ENCODE measurements at places on chromosomes 2 and 18.

DNA sequence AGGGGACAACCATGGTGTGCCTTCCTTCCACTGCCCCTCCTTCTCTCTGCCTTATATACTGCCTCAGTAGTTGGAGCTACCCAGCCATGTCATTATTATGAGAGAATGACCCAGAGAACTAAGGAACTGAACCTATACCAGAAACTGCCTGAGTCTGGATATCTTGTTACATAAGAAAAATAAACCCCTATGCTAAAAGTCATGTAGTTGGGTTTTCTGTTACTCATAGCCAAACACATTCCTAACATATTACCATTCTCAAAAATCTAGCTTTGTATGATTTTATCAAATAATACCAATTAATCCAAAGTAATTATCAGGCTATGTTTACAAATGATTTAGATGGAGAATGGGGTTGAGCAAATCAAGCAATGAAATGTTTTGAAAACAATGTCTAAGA, 15.0 kb upstream of the KLF7 start:
- DNase-seq = no peak

DNA sequence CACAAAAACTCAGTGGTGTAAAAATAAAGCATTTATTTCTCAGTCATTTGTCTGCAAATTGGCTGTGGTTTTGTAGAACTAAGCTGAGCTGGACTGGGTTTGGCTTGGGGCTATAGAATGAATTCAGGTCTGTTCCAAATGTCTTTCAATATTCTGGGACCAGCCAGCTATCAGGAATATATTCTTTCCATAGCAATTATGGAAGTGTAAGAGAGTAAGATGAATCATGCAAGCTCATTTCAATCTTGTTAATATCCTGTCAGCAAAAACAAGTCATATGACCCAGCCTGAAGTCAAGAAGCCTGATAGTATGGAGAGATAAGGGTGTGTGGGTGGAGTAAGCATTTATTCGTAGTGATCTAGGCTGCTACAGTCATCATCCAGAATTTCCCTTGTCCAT, 481.0 kb upstream of the CDH2 start:
- DNase-seq = no peak

GRCh38 chr2:24304098-24304497, 56.2 kb downstream of the ITSN2 start:
- no peak for DNase-seq

- no peak for DNase-seq
Observed at GRCh38 chr18:74963820-74964446, 245.0 kb downstream of the PTGR3 start.

- no peak for DNase-seq
Observed at GRCh38 chr2:191087311-191087710, 63.5 kb downstream of the STAT4 start.

DNA sequence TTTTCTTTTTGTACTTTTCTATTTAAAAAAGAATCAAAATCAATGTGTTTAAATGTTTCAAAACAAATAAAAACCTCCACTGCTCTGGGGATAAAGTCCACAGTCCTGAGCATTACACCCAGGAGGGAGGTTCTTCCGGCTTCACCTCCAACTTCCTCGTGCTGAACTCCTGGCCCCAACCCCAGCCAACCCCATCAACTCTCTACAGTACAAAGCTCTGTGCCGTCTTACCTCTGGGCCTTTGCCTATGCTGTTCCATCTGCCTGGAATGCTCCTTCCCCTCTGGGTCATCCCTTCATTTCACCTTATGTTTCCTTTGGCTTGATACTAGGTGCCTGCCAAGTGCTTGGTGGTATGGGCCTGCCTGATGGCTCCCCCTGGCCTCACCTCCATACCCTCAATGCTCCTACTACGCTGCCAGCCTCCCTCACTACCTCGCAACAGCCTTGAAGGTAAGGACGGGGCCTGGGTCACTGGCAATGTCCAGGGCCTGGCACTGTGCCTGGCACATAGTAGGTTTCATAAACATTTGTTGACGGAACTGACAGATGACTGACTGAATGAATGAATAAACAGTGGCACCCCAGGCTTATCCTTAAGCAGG, 28.8 kb downstream of the SDC1 start:
- no peak for DNase-seq

DNA sequence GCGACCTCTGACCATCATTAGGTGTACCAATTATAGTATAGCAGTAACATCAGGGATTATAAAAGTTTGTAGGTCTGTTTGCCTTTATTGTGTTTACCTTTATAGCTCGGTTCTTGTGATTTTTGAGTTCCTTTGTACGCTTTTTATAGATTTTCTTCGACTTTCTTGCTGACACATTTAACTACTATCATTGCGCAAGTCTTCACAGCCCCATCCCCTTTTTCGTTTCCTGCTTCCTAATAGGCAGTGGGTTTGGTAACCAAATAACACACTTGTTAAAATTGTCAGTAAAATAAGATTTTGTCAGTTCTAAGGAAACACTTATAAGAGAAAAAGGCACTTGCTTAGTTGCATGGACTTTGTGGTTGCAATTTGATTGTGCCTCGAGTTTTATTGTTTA, 541.5 kb downstream of the LRP1B start:
- DNase-seq = no peak

- no peak for DNase-seq
Observed at GRCh38 chr2:58032764-58033080, 13.9 kb upstream of the VRK2 start.

DNA sequence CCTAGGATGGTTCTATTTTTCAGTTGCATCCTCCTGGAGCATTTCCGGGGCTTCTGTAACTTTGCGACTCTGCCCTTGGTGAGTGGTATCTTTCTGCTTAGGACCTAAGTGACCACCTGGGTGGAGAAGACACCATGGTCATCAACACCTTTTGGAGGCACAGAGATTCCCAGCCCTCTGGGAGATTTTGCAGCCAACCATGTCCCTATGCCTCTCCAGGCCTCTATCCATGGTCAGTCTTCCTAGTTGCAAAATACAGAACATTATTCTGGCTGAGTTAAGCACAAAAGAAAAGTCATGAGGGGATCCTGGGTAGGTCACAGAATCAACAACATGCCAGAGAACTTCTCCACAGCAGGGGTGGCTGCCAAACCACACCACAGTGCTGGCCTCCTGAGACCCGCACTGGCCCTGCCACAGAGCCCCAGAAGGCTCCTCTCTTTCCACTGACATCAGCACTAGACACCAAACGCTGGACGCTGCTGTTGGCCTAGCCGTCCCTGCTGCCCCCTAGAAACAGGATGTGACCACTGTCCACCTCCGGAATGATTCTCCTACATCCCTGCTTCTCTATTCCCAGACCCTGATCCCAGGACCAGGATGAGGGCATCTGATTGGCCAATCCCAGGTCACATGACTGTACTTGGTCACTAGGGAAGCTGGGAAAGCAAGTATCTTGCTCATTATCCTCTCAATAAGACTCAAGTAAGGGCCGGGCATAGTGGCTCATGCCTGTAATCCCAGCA, 47.7 kb downstream of the SMAD7 start:
- no peak for DNase-seq

- no peak for DNase-seq
Observed at GRCh38 chr2:10323535-10323934, 20.8 kb downstream of the HPCAL1 start.

GRCh38 chr2:11038641-11039040, 116.6 kb upstream of the SLC66A3 start:
- DNase-seq = no peak

DNA sequence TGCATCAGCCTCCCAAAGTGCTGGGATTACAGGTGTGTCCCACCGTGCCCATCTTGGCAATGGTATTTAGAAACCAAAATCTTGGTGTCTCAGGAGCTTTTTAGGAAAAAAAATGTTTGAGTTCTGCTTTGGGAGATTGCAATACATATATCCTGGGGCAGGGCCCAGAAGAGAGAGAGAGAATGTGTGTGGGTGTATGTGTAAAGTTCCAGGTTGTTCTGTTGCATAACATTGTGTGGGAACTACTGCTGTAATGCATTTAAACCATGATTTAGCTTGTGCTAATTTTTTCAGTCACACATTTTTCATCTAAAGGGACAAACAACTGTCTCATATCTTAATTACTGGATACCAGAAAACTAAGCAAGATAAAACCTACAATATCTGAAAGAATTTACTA, 70.8 kb upstream of the NABP1 start:
- no peak for DNase-seq

DNA sequence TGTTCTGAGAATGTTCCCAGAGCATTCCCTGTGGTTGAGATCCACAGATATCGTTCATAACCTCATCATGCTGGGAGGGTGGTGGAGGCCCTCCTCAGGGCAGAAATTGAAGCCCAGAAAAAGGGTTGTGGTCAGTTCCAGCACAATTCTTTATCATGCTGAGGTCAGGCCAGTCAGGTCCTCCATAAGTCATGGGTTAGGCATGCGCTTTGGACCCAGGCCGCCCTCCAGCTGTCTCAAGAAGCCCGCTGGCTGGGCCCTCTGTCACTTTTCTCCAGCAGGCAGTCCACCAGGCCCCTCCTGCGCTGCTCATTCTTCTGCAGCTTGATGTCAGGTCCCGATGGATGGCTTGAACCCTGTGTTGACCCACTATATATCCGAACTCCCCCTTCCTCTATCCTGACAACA, 151.1 kb upstream of the NT5C1B start:
- no peak for DNase-seq

GRCh38 chr2:238939521-238940403, 91.9 kb downstream of the TWIST2 start:
- no peak for DNase-seq

DNA sequence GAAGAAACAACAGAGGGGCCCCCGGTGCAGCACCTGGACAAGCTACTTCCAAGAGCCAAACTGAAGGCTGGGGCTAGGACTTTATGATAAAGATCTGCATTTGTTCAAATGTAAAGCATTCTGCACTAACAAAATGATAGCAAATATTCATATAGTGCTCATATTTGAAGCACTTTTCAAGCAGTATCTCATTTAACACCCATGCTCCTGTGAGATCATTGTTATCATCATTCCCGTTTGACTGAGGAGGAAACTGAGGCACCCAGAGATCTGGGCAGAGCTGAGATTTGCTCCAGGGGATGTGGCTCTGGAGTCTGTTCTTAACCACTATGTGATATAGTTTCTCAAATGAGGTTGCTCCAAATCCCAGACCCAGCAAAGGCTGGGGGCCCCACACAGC, 9.8 kb downstream of the KCTD1 start:
- no peak for DNase-seq

- DNase-seq = no peak
Observed at GRCh38 chr2:11102466-11102865, 52.8 kb upstream of the SLC66A3 start.

DNA sequence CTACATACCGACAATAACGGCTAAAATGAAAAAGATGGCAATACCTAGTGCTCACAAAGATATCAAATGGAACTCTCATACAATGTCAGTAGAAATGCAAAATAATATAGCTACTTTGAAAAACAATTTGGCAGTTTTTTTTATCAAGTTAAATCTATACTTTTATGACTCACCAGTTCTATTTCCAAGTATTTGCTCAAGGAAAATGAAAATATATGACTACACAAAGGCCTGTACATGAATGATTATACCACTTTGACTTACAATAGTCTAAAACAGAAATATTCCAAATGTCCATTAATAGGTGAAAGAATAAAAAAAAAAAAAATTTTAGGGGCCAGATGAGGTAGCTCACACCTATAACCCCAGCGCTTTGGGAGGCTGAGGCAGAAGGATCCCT, 219.8 kb downstream of the ZRANB3 start:
- no peak for DNase-seq

DNA sequence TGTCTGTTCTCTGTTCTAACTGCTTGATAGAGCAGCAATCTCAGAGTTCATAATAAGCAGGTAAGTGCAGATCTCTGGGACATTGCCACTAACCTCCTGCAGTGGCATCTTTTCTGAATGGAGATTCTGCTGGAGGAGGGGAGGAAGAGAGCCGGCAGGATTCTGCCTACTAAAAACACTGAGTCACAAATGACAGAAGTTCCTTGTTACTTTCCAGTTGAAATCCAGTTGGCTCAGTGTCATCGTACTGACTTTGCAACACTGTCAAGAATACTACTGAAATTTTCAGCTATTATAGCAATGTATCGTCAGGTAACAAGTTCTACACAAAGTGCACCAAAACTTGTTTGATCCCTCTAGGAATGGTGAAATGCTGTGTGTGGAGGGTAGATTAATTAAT, 79.6 kb upstream of the ST6GAL2 start:
- DNase-seq = no peak

DNA sequence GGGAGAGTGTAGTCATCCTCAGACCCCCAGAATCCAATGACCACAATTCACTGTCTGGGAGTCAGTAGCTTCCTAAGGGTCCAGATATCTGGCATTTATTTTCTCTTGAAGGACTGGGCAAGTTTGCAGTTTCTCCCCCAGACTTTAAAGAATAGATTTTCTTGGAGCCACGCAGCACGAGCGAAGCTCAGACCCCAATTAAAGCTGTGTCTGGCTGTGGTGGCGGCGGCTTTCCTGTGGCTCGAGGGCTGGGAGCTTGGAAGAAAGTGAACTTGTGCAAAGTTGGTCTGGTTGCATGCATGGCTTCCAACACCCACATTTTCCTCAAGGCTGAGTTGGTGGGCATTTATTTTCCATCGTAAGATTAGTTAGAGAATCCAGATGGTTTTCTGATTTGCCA, 105.0 kb downstream of the ACKR3 start:
- DNase-seq = no peak
